Kidney (tissue), 22 donors: ENCODE measurements at places on chromosomes 7 and 10.

- no peak for DNase-seq
Measured at GRCh38 chr10:112202561-112203241, 19.1 kb upstream of the GPAM start.

DNA sequence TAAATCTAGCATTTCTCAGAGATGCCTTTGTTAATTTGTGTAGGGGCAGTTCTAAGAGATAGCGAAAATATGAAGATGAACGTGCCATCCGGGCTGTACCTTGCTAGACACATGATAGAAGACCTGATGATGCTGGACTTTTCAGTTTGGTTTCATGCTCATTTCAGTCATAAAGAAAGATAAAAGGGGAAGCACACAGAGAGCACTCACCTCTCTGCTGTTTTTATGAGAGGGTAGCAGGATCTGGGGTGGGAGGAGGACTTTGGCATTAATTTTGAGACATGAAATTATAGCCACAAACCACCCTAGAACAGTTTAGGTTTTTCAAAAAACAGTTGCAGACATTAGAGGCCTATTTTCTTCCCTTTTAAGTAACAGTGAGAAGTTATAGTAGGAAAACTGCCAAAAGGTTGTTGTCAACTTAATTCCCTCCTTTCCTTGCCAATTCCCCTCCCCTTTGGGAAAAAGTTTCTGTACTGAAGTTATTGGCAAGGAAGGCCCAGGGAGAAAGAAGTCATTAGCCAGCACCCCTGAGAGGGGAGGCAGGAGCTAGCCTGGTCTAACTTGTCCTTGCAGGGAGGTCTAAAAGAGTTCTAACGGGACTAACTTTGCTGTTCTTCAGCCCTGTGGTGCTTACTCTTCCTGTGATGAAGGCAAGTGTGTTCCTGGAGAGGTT, 2.6 kb downstream of the ST7 start:
- no peak for DNase-seq

- DNase-seq, result no peak
Measured at GRCh38 chr10:6148251-6148701, 54.5 kb upstream of the PFKFB3 start.

DNA sequence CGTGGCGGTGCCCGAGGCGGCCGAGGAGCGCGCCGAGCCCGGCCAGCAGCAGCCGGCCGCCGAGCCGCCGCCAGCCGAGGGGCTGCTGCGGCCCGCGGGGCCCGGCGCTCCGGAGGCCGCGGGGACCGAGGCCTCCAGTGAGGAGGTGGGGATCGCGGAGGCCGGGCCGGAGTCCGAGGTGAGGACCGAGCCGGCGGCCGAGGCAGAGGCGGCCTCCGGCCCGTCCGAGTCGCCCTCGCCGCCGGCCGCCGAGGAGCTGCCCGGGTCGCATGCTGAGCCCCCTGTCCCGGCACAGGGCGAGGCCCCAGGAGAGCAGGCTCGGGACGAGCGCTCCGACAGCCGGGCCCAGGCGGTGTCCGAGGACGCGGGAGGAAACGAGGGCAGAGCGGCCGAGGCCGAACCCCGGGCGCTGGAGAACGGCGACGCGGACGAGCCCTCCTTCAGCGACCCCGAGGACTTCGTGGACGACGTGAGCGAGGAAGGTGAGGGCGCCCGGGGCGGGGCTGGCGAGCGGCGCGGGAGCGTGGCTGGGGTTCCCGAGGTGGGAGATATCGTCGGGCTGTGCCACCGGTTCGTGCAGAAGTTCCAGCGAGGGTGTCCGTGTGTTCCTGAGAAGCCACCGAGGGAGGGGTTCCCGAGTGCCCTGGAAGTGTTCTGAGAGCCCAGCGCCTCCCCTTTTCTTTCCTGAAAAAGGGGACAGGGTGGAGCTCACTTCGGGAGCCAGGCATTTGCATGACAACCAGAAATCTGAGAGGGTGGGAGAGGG, 495 bp downstream of the EIF3B start:
- DNase-seq, result no peak

- DNase-seq, result peak; percentile 44
Measured at GRCh38 chr10:103192089-103192450, 1.0 kb downstream of the NT5C2 start.

GRCh38 chr7:124276005-124276622, 243.2 kb upstream of the TMEM229A start:
- DNase-seq, result no peak

DNA sequence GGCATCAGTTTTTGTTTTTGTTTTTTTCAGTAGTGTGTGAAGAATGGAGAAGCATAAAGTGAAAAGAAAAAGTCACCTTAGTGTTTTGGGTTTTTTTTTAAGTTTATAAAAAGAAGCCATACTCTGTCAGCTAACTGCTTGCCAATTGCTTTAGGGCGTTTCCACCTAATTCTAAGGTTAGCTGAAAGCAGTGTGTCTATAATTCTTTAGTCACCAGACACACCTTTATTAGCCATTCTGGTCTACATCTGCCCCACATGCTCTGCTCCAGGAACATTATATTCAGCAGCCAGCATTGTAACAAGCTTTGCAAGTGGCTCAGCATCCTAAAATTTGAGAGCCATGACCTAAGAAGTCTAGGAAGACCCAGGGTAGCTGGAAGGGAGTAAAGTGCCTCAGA, 14.1 kb upstream of the SLC16A12 start:
- DNase-seq, result no peak

DNA sequence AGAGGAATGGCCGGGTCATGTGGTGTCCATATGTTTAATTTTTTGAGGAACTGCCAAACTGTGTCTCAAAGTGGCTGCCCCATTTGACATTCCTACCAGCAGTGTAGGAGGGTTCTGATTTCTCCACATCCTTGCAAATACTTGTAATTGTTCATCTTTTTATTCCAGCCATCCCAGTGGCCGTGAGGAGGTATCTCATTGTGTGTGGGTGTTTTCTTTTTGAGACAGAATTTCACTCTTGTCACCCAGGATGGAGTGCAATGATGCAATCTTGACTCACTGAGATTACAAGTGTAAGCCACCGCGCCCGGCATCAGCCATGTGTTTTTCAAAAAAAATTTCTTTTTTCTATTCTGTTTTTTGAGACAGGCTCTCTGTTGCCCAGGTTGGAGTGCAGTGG, 38.7 kb upstream of the DLG5 start:
- DNase-seq, result no peak

- no peak for DNase-seq
Measured at GRCh38 chr7:37416378-37417106, 32.1 kb downstream of the ELMO1 start.

DNA sequence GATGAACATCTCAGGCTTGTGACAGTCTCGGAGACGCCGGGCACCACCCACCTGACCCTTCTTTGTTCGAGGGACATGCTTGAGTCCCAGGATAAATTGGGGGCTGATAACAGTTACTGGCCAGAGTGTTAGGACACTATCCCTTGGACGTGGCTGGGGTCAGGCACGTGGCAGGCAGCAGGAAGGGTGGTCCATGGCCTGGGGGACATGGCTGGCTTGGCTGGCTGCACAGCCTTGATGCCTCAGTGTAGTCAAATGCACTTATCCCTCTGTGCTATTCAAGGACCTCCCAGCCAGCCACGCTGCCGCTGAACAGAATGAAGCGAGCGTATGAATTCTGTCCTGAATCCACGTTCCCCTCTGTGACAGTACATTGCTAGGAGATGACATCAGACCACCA, 662.0 kb upstream of the FOXK1 start:
- no peak for DNase-seq

GRCh38 chr10:112581921-112582320, 134.9 kb downstream of the VTI1A start:
- no peak for DNase-seq

DNA sequence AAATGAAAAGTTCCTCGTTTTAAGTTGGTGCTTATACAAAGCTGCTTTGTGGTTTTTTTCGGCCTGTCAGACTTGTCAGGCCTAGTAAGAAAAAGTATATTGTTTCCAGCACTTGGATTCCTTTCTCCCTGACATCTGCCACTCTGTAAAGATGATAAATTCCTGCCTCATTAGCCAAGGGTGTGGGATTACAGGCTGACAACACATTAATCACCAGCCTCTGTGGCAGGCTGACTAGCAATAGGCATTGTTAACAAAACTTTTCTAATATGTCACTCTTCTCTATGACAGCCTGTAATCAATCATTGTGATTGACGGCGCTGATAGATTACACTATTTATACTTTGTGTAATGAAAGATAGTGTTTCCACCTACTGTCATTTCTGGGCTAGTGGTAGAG, 682.5 kb downstream of the LRMDA start:
- no peak for DNase-seq

DNA sequence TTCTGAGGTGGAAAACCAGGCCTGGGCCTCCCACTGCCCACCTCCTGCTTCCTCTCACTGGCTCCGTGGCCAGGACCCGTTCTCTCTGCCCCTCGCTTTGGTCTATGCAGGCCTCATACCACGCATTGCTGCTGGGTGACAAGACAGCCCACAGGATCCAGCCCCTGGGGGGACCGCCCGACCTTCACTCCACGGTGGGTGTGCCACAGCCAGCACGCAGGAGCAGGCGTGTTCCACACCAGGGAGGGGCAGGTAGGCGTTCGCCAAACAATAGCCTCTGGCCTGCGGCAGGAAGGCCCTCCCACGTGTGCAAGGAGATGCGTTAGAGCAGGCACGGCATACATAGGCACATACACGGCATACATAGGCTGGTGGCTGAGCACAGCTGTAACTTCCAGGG, 233.4 kb downstream of the WDR37 start:
- DNase-seq, result no peak

DNA sequence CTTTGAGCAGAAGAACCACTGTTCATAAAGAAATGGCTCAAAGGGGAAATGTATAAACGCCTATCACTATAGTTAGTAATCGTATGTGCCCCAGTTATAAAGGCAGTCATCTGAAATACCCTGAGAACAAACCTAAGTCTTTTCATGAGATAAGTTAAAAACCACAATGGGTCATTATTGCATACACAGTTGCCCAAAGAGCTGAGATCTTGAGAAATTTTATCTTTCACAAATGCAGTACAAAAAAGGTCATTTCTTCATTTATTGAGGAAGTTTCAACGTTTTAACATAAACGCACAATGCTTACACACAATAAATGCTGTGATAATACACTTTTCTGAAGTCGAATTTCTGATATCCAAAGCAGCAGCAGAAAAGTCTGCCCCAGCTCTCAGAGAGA, 114.4 kb downstream of the MICU1 start:
- DNase-seq, result no peak

GRCh38 chr7:95479992-95480624, 5.6 kb upstream of the ASB4 start:
- DNase-seq, result no peak

GRCh38 chr7:120926943-120927346, 23.6 kb upstream of the ING3 start:
- no peak for DNase-seq

- DNase-seq, result no peak
Measured at GRCh38 chr10:125984865-125985495, 88.6 kb downstream of the FANK1 start.
